Inflammatory macrophage treated with lipopolysaccharide for 4 hours (primary cell): ENCODE measurements at places on chromosomes 1 and 21.

DNA sequence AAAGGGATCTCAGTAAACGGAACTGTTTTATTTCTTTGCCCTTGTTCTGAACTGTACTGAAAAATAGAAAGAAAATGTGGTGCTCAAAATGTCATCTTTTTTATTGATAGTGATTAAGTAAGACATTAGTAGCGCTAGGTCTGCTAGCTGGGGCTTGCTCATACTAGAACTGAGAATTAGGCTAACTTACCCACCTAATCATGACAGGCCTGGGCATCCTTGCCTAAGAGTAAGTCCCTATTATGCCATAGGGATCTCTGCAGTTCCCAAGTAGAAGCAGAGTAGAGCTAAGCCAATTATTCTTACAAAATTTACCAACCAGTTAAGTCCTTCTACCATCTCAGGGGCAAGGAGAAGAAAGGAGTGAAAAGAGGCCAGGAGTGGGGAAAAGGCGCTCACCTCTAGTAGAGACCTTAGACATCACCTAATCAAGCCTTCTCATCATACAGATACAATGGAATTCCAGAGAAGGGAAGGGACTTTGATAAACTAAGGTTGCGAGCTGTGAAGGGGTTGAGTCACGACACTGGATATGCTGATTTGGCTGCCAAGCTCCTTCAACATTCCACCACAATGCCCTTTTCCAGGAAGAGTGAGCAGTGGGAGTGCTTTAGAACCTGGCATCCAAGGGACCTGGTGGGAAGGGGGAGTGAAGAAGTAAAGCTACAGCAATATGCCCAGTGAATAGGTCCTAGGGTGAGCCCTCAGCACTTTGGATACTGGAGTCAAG is 27.7 kb upstream of the RPTN start:
- DNase-seq = no peak

DNA sequence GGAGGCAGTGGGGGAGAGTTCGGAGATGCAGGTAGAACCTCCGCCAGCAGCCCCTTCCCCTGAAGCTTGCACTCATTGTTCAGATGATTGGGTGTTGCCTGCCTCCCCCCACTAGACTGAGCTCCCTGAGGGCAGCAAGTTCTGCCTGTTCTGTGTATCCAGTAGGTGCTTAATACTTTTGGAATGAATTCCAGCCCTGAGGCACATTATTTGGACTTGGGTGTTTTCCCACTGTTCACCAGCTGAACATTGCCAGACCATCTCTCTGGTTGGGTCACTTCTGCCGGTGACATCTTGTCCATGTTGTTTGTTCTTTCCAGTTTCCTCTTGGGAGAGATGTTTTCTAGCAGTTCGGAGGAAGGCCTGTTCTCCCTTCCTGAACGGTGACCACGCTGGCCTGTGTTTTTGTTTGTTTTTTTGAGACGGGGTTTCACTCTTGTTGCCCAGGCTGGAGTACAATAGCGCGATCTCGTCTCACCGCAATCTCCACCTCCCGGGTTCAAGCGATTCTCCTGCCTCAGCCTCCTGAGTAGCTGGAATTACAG is 48.7 kb downstream of the SPSB1 start:
- no peak for DNase-seq

DNA sequence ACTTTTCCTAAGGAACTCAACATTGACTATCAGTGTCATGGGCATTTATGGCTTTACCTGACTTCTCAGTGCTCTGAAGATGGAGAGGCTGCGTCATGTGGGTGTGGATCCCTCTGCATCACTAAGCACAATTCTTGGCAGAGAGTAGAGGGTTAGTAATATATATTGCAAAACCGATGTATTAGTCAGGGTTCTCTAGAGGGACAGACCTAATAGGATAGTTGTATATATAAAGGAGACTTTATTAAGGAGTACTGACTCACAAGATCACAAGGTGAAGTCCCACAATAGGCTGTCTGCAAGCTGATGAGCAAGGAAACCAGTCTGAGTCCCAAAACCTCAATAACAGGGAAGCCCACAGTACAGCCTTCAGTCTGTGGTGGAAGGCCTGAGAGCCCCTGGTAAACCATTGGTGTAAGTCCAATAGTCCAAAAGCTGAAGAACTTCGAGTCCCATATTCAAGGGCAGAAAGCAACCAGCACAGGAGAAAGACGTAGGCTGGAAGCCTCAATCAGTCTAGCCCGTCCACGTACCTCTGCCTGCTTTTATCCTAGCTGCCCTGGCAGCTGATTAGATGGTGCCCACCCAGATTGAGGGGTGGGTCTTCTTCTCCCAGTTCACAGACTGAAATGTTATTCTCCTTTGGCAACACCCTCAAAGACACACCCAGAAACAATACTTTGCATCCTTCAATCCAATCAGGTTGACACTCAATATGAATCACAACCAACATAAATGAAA is 159.7 kb upstream of the NRIP1 start:
- DNase-seq = peak; percentile 96

DNA sequence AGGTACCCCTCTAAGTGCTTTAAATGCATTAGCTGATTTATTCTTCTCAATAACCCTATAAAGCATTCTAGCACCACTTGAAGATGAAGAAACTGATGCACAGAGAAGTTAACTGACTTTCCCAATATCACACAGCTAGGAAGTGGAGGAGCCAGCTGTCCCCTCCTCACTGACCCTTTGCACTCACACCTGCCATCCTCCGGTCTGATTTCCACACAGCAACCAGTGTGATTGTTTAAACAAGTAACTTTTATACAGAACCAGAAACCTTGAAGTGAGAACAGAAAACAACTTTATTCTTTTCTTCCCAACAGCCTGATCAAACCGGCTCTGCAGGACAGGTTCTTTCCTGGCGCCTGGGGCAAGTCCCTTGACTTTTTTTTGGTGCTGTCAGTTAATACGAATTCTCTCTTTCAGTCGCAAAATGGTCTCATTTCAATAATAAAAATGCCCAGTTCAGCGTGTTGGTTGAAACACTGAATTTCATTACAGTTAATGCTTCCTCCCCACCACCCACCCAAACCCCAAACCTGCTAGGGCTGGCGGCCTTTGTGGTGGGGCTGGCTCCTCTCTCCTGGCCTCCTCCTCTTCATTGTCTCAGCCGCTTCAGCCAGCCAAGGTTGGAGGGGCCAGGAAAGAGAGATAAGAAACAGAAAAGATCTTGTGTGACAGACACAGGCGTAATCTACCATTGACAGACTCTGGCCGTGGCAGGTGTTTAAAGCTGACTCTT is 26.4 kb upstream of the EEIG2 start:
- DNase-seq = no peak

DNA sequence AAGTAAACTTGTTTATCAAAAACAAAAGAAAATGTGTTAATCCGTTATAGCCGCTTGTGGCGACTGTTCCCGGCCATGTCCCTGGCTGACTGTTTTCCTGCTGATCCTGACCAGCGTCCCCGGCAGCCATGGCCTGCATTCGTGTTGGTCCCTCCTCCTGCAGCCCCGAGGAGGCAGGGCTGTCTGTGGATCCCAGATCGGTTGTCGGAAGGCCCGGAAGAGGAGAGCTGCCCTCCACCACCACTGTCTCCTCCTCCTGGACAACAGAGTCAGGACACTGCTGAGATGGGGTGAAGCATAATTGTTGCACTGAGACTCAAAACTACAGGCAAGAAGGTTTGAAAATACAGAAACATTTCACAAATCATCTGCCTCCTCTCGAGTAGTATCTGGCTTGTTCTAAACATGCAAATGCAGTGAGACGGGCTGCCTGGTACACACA is 3.6 kb upstream of the MXRA8 start:
- no peak for DNase-seq

DNA sequence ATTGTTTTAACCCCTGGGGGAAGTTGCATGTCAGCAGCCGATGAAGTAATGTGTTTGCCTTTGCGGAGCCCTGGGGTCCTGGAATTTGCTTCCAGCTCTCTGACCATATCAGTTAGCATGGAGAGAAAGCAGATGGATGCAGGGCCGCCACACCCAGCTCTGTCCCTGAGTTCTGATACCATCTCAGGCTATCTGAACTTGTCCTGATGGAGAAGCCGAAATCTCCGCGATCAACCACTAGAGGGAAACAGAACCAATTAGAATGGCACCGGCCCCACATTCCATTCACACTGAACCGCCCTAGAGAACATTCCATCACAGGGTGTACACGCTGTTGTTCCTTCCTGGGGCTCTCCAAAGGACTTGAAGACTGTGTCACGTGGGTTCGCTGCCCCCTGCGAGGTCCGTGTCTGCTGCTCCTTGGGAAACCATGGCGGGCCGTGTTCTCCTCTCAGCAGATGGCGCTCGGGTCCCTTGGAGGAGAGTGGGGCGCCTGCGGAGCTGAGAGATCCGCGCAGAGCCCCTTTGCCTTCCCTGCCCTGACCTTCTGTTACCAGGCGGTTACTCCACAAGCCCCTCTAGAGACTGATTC is 75.4 kb downstream of the ABCA4 start:
- peak; percentile 39 for DNase-seq

- DNase-seq = no peak
Observed at GRCh38 chr1:6302568-6302967, 41.7 kb upstream of the GPR153 start.

GRCh38 chr1:68795956-68796355 is 299.1 kb upstream of the DEPDC1 start:
- no peak for DNase-seq

- no peak for DNase-seq
Observed at GRCh38 chr1:3717715-3718601, 34.3 kb upstream of the CCDC27 start.

DNA sequence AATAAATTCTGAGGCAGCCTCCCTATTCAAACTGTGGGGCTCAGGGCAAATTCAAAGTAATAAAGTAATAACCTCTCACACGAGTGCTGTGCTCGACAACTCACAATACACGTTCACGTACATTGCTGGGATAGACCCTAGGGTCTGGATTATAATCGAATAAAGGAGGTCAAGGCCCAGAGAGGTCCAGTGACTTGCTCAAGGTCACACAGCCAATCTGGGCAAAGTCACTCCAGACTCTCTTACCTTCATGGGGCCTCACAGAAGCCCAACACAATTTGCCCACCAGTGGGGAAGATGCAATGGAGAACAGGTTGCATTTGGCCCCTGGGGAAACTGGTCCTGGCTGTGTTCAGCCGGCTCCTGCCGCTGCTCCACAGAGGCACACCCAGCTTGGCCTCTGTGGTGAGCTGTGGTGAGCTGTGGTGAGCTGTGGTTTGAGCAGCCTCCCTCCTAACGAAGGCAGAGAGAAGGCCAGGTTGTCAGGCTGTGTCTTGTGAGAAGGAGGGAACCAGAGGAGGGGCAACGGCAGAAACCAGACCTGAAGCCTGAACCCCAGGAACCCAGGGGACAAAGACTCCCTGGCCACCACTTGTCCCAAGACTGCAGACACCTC is 35.1 kb downstream of the NUAK2 start:
- peak; percentile 10 for DNase-seq

DNA sequence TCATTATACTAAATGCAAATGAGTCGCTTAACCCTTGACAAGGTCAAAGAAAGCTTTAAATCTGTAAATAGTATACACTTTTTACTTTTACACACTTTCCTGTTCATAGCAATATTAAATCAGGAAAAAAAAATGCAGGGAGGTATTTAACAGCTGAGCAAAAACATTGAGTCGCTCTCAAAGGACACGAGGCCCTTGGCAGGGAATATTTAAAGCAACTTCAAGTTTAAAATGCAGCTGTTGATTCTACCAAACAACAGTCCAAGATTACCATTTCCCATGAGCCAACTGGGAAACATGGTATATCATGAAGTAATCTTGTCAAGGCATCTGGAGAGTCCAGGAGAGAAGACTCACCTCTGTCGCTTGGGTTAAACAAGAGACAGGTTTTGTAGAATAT is 62.7 kb downstream of the CAPN2 start:
- no peak for DNase-seq

DNA sequence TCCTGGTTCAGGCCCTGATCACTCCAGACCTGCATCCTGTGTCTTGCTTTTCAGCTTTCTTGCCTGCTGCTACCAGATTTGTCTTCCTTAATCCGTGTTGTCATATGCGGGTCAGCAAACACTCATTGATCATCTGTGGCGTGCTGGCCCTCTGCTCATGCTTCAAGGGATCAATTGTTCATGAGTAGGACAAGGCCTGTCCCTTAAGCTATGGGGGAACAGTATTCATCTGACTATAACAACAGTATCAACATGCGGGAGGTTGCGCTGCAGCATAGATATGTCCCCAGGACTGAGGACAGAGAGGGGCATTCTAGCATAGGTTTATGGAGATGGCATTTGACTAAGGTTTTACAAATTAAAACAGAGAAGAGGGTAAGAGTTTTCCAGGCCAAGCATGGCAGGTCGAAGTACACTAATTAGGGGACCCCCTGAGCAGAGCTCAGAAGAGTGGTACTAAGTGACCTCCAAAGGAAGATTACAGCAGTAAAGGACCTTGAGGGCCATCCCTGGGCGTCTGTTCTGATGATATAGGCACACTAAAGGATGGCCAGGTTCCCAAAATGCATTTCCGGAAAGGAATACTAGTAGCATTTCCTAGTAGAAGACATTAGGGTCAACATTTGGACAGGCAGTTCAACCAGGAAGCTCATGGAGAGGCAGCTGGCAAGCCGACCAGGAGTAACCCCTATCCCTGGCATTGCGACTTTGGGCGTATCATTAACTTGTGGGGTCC is 811 bp upstream of the ZNF672 start:
- no peak for DNase-seq

- DNase-seq = no peak
Observed at GRCh38 chr1:64092851-64093371, 110.5 kb upstream of the UBE2U start.

GRCh38 chr1:52139817-52140540 is 1.9 kb upstream of the ZFYVE9 start:
- DNase-seq = peak; percentile 91

- peak; percentile 90 for DNase-seq
Observed at GRCh38 chr1:168483539-168483938, 60.3 kb downstream of the XCL2 start.

DNA sequence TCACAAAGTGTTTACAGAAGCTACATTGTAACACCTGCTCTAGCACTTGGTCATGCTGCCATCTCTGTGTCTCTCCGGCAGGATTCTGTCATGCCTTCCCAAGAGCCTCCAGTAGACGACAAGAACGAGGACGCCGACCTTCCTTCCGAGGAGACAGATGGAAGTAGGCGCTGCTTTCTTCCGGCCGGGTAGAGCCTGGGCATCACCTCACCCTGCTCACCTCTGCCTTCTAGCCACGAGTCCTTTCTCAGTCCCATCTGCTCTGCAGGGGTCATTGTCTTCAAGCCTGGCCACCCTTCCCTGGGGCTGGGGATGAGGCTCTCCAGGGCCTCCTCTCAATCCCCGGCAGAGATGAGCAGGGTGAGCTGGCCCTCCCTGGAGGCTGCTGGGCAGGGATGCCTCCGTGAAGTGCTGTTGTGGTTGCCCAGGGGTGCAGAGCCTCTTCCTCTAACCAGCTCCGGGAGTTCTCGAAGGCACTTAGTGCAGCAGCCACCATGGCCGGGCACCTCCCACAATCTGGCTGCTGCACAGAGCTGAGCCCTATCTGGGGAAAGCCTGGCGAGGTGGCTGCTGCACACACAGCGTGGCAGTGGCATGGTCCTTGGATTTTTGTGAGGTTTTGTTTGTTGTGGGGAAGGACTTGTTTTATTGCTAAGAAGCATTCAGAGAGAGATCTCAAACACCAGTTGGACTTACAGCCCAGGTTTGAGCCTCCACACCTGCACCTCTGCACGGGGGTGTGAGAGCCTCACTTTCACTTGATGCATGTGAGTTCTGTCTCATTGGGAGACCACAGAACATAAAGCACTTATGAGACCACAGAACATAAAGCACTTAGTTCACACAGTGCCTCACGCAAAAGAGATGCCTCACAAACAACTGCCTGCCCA is 48.4 kb downstream of the FAAP20 start:
- DNase-seq = no peak

GRCh38 chr1:184297244-184297750 is 89.5 kb upstream of the C1orf21 start:
- DNase-seq = no peak

GRCh38 chr1:206770531-206771337 is at the start of gene IL19:
IL19 (plus strand) TSS chr1:206770773; CDS start chr1:206836663, 65,890 bp downstream.
- DNase-seq = peak; percentile 88

GRCh38 chr1:180976191-180976590 is 46.5 kb downstream of the STX6 start:
- no peak for DNase-seq
